Fibroblast of skin of right biceps (primary cell): ENCODE measurements at places on chromosomes 11 and 22.

DNA sequence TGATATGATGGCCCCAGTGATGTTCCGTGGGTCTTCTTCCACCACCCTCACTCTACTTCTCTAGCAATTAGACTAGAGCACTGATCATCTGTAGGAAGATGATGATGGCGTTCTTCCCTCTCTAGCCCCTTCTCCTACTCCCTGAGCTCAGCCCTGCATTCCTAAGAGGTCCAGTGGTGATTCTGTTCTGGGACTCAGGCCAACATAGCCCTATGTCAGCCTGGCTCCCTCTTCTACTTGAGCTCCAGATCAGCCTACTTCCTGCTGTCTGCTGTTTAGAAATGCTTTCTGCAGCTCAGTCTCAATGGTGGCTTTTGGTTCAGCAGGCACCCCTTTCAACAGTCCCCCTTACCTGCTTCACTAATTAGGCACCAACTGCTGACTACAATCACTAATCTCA is 86.1 kb upstream of the ZBED5 start:
- peak; percentile 29 for DNase-seq

DNA sequence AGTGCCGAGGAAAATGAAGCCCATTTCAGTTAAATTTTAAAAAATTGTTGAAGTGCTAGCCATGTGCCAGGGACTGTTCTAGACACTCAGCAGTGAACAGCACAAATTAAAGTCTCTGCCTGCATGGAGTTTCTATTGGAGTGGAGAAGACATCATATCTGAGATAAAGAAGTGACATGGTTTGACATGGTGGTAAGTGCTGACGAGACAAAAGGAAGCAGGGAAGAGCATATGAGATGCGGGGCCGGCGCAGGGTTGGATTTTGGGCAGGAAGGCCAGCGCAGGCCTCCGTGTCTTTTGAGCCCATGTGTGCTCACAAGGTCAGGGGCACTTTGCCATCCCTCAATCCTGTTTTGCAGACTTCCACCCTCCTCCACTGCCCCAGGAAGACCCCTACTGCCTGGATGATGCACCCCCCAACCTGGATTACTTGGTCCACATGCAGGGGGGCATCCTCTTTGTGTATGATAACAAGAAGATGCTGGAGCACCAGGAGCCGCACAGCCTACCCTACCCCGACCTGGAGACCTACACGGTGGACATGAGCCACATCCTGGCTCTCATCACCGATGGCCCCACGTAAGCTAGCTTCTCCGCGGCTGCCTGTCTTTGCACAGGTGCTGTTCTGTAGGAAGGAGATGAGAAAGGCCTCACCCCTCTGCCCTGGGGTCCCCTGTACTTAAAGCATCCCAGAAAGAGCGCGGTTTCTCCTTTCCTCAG is 29.6 kb downstream of the AMPD3 start:
- DNase-seq = no peak

- no peak for DNase-seq
Observed at GRCh38 chr11:85752201-85752889, 58.6 kb downstream of the SYTL2 start.

GRCh38 chr11:60274416-60274815 is 6.0 kb upstream of the MS4A4A start:
- DNase-seq = no peak

DNA sequence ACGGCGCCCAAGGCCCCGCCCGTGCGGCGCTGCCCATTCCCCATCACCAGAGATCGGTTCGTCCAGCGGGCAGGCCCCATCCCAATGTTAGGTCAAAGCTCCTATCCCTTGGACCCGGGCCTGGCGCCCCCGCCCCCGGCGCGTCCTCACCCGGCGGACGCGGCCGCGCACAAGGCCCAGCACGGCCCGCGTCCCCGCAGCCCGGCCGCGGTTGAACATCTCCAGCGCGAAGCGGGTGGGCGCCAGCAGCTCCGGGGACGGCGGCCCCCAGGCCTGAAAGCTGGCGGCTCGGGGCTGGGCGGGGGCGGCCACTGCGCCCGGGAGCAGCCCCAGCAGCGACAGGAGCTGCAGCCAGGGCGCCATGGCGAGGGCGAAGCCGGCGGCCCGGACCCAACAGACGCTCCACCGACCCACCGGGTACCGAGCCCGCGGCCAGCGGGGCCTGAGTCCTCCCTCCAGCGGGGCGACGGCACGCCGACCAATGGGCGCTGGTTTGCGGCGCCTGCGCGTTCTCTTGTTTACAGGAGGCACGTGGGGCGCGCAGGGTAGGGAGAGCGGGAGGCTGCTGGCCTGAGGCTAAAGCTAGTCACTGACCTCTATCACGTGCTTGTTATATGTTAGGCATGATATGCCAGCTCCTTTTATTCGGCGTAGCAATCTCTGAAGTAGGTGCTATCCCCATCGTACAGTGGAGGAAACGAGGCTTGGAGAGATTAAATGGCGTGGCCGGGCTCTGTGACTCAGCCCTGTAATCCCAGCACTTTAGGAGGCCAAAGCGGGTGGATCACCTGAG is at the start of gene CTSF:
CTSF (minus strand) TSS at position 483 of the 793 bp plus-strand sequence; CDS start at position 363, 120 bp downstream.
- DNase-seq = peak; percentile 70

- no peak for DNase-seq
Observed at GRCh38 chr11:78615724-78616123, 41.1 kb upstream of the NARS2 start.
